ENCODE measurements at places on chromosomes 7 and 10.

DNA sequence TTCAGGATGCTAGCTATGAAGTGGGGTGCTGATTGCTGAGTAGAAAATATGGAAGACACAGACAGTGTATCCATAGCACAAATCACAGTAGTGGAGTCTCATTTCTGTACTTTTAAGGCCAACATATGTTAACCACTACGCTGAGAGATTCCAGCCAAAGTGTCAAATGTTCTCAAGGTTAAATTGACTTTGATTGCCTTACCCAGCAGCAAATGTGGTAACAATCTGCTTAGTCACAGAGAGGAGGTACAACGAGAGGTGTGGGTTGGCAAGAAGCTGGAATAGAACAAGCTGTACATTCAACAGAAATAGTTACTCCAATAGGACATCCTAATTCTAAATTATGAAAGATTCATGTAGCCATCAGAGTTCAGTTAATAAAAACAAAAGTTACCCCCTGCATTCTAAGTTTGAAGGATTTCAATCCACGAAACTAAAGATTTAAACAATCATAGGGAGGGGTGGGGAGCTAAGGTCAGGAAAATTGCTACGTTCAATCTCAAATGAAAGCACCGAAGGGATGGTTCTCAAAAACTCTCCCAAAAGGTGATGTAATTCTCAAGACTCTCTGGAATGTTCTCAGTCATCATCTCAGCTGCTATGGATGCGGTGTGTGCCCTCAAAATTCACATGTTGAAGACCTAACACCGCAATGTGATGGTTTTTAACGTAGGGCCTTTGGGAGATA is 137.0 kb downstream of the ETV1 start:
- no peak for DNase-seq

- DNase-seq = no peak
Measured at GRCh38 chr7:148180075-148180474, 410.5 kb upstream of the C7orf33 start.

GRCh38 chr10:114303556-114303955 is 64.5 kb downstream of the VWA2 start:
- DNase-seq = no peak

DNA sequence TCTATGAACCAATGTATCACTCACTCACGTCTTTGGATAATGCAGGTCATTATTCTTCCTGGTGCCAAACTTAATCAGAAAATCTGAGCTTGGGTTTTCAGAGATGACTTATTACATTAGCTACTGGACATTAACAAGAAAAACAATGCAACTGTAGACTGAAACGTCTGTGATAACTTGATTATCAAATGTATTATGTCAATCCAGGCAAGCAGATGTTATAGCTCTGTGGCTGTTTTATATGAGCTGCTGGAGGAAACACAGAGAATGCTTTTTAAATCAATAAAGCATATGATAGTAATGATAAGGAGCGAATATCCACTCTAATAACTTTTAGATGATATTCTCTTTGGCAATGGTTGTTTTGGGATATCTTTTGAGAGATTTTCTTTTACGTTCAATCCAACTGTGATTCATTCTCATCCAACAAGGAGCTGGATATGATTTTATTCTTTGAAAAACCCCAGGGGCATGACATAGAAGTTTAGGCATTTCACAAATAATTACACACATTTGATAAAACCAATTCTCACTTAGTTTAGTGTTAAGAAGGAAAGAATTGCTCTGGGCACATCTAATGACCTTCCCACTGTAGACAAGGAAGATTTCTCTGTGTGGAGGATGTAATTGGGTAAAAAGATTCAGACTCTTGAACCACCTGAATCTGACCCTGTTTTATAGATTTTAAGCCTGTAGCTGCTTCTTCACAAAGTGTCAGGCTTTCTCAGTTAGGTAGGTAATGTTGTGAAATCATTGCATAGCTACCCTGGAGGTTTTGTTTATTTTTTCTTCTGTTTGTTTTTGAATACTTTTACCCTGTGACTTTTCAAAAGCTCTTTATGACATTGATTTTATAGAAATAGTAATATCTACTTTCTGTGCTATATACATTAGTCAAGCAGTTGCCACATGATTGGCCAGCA is 1124.7 kb downstream of the DNAJB9 start:
- no peak for DNase-seq

DNA sequence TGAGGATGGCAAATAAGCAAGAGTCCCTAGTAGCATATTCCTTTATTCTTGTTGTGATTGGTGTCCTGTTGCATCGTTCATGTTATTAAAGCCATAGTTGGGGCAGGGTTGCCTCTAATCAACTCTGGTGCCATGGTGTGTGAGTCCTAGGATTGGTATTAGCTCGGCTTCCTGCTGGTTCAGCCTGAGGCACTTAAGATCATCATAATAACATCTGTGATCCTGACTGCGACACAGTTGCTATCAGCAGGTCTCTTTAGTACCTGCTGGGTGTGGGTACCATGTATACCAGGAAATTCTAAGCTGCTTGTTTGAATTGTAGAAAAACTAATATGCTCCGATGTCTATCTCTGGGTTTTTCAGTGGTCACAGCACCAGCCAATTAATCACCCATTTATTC is 1.6 kb downstream of the WEE2 start:
- DNase-seq = no peak

- no peak for DNase-seq
Measured at GRCh38 chr10:118669020-118669791, 73.8 kb upstream of the PRLHR start.

DNA sequence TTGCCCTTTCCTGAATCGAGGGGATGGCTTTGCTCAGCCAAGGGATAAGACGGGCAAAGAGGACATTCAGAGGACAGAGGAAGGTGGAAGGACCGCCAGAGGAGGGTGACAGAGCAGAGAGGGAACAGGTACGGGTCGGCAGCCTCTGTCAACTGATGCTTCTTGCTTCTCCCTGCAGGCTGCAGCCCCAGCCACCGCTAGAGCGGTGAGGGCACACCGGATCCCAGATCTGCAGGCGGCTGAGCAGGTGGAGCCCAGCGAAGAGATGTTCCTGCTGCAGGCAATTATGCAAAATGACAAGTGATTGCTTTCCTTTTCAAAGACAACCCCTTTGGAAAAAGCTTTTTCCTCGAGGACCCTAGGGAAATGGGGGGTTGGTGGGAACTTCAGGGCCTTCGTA is 181.9 kb upstream of the ANKRD30A start:
- no peak for DNase-seq

DNA sequence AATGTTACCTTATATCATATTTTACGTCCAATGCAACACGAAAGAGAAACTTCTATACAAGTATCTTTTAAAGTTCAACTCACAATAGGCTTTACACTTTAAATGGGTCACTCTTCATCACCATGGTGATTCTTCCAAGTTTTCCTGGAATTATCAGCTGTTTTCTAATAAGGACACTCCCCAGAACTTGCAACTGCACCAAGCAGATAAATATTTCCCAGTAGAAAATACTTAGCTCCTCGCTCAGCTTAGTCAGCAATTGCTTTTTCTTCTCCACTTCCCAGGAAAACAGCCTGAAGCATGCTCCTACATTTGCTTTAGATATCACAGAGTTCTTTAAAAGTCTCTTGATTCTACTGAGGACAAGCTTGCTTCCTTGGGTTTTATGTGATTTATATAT is 25.7 kb upstream of the ADD3 start:
- DNase-seq = no peak

DNA sequence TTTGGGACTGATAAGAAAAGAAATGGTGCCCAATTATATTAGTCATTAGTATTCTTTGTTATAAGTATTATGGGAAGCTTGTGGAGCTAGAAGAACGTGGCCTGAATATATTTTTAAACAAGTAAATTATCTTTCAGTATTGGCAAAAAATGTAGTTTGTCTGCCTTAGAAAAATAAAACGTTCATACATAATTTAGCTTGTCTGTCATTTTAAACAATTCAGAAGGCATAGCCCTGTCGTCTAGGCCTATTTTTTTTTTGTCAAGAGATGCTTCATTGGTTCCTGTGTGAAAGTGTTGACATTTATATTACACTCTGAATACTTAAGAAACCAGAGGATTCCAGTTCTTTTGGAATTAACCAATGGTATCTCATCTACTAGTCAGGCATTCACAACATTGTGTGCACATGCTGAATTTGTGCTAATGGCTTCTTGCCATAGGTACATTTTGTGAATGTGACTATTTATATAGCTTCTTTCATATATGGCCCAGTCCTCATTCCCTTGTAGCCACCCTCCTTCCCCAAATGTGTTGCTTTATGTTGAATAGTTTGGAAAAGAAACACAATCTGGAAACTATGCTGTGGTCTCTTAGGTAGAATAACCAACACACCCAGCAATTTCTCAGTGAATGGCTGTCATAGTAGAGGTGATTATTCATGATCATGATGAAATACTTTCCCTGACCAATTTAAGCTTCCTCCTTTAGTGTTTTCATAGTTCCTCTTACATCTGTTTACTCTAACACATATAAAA is 435.8 kb downstream of the EXOC4 start:
- no peak for DNase-seq

- DNase-seq = no peak
Measured at GRCh38 chr7:105816954-105817615, 59.3 kb downstream of the ATXN7L1 start.

- no peak for DNase-seq
Measured at GRCh38 chr7:149733924-149734790, 39.2 kb downstream of the ZNF467 start.

DNA sequence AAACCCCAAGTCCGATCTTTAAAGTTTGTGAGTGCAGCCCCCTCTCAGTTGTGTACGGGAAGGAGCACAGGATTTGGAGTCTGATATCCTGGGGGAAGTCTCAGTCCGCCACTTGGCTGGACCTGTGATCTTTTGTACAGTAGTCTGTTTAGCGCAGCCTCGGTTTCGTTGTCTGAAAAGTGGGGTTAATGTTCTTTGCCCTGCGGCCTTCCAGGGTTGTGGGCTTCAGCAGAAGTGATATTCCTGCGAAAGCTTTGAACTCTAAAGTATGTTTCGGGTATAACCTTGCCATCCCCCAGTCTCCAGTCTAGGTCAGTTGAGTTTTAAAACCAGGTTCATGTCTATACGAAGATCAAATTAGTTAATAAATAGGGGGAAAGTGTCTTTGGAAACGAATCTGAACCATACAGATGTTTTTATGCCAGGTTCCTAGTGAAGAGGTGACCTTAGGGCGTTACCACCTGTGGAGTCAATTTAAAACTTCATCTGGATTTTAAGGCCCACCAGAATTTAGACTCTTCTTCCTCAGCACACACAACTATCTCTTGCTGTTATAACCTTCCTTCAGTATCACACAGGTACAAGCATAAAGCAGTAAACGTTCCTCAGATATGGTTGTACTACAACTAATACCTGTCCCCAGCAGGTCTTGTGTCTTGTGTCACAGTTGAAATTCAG is 904 bp downstream of the R3HCC1L start:
- no peak for DNase-seq

- DNase-seq = no peak
Measured at GRCh38 chr7:26694141-26694540, 170.2 kb downstream of the SKAP2 start.

DNA sequence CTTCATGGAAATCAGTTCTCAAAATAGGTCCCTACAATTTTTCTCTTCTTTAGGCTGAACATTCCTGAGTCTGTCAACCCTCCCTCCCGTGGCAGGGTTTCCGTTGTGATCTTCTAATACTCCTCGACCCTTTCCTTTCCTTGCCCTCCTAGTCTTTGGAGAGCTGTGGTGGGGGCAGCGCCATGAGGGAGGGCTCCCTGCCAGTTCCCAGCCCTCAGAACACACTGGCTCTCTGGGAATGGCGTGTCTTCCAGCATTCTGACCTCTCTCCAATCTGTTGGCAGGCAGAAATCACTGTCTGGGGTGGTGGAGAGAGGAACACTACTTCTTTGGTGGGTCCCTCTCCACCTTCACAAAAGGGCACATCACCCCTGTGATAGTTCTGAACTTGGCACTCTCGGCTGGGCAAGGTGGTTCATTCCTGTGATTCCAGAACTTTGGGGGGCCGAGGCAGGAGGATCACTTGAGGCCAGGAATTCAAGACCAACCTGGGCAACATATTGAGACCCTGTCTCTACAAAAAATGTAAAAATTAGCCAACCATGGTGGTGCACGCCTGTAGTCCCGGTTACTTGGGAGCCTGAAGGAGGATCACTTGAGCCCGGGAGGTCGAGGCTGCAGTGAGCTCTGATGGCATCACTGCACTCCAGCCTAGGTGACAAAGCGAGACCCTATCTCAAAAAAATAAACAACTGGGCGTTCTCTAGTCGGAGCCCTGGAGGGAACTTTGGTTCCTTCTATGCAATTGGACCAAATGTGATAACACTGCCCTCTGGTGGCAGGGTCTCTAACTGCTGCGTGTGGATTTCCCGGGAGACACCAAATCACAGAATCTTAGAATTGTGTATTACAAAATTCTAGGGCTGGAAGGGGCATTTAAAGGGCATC is 13.1 kb upstream of the ARPC1A start:
- no peak for DNase-seq

GRCh38 chr10:7787857-7788638 is at the start of the genes ATP5F1C and KIN:
TSS of gene ATP5F1C (plus strand) at chr10:7788177. CDS start at chr10:7788208, 31 bp downstream.
TSS of gene KIN (minus strand) at chr10:7787993. CDS start at chr10:7787933, 60 bp downstream.
- peak; percentile 92 for DNase-seq

DNA sequence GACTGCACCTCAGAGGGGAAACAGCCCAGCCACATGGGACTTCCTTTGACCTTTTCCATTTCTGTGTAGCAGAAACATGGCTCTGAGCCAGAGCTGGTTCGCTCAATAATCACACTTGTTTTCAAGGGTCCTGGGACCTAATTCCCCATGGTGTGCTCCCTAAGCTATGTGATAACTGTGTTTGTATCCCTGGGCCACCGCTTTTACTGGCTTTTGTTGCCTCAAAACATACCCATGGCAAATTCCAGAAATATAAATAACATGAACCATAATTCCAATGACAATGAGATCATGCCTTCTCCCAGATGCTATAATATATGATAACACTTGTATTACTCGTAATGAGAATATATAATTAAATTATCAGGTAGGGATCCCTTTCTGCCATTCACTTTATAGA is 196.4 kb downstream of the GFRA1 start:
- DNase-seq = no peak

DNA sequence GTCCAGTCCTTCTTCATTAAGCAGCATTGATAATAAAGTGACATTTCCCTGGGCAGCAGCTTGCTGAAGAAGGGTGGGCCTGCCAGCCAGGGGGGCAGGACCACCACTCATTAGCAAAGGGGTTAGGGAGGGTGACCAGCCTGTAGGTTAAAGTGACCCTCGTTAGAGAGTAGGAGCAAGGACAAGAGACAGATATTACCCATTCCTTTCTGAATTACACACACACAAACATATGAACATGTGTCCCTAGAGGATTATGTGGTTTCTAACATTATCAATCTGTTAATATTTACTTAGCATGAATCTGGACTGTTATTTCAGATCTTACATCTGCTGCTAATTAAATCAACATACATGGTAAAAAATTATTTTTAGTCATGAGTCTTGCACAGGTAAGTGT is 88.9 kb downstream of the CTTNBP2 start:
- DNase-seq = no peak

GRCh38 chr7:99409192-99409572 is 413 bp downstream of the BUD31 start:
- peak; percentile 50 for DNase-seq
